Epithelial cell of proximal tubule (primary cell): ENCODE measurements at places on chromosomes 1 and 21.

- no peak for DNase-seq
Observed at GRCh38 chr1:208164609-208165008, 79.6 kb downstream of the PLXNA2 start.

- DNase-seq = no peak
Observed at GRCh38 chr1:115275216-115275615, 62.8 kb downstream of the NGF start.

DNA sequence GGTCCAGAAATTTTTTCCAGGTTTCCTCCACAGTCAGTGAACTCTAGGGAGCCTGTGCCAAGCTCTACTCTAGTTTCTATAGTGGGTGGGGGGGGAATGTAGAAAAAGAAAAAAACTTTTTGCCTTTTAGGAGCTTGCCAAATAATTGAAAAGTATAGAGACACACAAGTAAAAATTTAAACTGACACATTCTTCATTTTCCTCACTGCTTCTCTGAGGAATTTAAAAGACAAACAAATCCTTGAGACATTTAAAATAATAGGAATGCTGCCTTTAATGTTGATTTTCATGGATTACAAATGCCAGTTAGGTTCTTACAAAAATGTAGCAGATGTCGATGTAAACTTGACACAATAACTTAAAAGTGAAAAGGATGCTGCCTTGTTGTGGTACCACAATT lies 241.9 kb downstream of the DNM3 start:
- DNase-seq = no peak

DNA sequence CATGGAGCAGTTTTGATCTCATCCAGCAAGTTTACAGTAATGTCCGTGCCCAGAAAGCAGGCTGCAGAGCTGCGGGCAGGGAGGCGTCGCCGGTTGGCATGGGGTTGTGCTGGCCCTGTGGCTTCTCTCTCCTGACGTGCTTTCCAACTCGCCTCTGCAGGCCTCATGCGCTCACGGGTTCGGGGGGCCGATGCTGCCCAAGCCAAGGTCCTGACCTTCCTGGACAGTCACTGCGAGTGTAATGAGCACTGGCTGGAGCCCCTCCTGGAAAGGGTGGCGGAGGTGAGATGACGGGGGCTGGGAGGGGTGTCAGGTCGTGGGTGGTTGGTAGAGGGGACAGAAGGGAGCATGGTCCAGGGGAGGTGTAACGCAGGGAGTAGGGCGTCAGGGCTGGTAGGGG lies 176.1 kb downstream of the GALNT2 start:
- no peak for DNase-seq

DNA sequence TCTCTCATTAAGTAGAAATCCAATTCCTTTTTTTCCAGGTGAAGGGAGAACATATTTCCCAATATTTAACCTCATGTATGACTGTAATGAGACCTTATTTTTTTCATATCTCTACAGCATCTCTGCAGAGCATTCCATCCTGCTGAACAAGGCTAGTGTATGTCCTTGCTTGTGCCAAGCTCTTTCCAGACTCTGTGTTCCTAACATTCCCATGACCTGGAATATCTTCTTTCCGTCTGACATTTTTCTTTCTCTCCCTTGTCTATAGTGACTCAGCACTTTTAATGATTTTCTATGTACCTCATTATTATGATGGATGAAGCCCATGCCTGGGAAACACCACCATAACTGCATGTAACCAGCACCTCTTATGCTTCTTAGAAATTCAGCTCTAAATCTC lies 278.3 kb upstream of the NRIP1 start:
- no peak for DNase-seq

DNA sequence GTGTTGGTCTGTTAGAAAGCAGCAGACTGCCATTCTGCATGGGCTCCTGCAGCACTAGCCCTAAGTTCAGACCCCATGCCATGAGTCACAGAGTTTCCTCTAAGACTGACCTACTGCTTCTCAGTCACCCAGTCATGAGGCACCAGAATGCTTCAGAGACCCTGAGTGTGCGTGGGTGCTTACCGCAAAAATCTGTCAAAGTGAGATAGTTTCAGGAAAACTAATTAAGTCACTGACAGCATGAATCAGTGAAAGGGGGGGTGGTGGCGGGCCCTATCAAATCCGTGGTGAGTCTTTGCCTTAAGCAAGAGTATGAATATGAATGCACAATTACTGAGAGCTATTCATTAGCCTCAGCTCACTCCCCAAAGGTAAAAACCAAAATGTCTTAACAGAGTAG lies 98.1 kb downstream of the KCTD3 start:
- DNase-seq = peak; percentile 91

DNA sequence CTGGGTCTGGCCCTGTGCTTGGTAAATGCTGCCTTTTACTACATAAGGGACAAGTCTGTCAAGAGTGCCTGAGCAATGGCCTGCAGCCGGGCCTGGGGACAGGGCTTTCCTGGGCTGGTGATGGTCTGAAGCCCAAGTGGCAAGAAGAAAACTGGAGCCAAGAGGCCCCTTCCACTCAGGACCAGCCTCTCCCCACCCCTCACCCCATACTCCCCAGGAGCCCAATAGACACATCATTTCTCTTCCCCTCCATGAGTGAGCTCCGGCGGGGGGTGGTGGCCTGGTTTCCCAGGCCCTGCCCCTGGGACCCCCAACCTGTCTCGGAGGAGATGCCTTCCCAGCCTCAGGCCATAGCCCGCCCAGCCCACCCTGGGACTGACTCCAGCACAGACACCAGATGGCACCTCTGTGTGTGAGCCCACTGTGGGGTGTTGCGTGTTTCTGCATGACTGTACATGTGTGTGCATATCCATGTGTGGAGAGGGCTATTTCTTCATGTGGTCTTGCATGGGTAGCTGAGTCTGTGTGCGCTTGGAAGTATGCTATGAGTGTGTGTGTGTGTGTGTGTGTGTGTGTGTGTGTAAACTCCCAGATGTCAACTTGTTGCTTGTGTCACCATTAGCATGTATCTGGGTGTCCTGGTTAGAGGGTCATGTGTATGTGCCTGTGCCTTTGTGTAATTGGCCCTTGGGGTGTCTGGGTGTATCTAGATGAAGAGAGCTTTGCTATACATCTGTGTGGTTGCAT lies 14.3 kb upstream of the LRP8 start:
- no peak for DNase-seq

DNA sequence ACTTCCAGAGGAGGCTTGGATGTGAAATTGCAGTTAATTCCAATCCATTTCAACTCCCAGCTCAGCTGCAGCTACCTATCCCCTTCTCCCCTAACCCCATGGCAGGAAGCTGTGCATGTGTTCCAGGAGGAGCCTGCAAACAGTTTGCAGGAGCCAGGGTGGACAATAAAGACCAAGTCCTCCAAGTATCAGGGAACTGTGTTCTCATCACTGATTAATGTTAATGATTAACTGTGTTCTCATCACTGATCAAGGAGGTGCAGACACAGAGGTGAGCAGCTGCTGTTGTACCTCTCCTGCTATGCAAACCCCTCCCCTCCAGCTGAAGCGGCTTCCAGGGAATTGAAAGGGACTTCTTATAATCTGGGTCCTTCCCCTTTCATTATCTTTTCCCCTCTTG lies 19.2 kb downstream of the CLDN19 start:
- DNase-seq = peak; percentile 13

GRCh38 chr1:194776657-194777056 lies 1590.2 kb upstream of the B3GALT2 start:
- DNase-seq = no peak

GRCh38 chr1:157170677-157171515 lies 32.7 kb upstream of the ETV3 start:
- no peak for DNase-seq

DNA sequence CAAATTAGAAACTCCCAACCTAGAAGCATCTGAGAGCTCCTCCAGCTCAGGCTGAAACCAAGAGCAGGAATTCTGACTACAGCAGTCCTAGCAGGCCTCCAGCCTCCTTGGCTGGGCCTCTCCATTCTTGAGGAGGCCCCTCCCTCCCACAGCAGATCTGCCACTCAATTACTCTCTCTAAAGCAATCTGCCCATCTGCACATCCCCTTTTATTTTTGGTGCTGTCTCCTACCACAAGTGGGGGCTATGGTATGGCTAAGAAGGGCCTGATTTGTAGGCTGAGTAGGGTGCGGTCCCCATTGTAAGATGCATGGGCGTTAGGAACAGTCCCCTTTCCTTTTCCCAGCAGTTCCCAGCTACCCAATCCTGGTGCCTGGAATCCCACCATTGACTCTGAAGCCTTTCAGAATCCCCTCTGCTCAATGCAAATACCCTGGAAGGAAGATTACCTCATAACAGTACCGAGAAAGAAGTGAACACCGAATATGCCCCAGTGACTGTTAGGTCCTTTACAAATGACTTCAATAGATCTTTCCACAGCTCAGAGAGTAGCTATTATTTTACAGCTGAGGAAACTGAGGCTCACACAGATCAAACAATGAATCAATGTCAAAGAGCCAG lies 11.6 kb upstream of the TTC39A start:
- no peak for DNase-seq

DNA sequence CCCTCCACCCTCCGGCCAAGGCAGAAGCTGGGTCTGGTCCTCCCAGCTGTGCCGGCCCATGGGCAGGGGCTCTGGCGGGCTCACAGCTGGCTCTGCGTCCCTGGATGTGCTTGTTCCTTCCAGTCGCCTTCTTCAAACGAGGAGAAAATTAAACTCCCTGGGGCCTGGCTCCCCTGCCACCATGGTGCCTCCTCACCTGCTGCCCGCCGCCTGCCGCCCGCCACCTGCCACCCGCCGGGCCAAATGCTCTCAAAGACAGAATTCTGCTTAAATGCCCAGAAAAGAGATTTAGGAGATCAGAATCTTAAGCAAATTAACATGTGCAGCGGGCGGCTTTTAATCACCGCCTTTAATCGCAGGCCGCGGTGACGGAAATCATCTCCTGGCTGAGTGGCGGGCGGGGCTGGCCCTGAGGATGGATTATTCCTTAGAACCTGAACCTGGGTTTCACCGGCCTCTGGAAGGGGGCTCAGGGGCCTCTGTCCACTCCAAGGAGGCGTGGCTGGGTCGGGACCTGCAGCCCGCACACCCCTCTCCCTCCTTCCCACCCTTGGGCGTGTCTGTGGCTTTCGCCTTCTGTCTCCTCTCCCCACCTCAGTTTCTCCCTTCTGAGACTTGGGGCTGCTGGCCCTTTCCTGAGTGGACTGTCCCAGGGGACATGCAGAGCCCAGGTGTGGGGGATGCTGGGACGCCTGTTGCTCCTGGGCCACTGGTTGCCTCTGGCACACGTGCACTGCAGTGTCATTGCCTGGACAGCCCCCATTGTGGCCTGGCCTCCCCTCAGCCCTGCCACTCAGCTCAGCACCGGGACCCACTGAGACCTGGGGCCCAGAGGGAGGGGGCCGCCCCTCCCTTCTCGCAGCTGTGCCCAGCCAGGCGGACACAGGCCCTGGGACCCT lies 10.5 kb upstream of the PLCH2 start:
- no peak for DNase-seq

DNA sequence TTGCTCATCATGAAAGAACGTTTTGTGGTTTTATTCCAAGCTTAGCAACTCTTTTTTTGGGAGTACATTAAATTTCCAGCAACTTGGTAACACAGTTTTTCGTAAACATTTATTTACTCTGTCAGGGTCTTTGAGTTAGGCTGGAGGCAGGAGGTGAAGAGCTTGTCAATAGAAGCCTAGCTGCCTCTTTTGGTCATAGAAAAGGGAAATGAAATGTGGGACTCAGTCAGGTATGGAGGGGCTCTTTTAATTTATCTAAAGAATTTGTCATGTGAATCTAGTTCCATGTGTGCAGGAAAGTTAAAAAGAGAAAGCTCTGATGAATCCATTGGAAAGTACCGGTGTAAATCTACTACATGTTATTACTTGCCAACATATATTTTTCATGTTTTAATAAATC lies 45.9 kb upstream of the PRMT6 start:
- no peak for DNase-seq

DNA sequence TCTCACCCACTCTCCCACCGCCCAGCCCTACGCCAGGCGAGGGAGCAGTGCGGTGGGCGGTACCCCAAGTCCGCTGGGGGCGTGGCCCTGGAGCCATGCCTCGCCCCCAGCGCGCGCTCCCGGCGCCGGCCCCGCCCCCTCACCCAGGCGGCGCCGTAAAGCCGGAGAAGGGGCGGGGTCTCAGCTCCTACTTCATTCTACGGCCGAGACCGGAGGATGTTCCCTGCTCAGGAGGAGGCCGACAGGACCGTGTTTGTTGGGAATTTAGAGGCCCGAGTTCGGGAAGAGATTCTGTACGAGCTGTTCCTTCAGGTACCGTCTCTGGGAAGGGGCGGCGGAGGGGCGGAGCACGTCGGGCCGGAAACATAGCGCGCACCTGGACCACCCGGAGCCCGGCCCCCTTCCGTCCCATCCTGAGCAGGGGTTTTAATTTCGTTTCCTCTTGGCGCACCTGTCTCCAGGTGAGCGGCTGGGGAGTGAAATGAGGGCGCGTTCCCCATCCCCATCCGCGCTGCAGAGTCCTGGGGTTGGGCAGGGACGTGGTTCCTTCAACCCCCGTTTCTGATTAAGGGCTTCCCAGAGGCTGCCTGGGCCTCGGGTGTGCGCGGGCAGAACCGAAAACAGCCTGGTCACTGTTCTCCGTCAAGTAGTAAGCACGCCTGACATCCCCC lies at the start of gene RBM11:
TSS of gene RBM11 (plus strand) at position 187 of the 671 bp plus-strand sequence. CDS start at position 217, 30 bp downstream.
- no peak for DNase-seq

DNA sequence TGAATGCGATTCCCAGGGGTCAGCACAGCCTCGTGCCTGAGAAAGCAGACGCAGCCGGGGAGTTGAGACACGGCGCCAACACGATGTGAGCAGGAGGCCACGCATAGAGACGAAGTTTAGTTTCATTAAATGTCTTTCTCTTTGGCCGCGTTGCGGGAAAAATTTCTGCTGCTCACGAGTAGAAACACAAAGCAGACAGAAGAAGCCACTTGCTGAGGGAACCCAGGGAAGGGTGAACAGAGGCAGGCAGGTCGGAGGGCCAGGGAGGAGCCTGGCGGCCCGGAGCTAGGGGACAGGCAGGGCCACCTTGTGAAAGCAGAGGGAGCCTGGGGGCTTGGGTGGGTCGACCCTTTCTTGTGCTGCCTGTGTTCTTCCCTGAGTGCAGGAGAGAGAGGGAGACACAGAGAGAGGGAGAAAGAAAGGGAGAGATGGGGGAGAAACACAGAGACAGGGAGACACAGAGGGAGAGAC lies 33.2 kb downstream of the POFUT2 start:
- no peak for DNase-seq

GRCh38 chr21:35885942-35886541 lies 174.3 kb downstream of the SETD4 start:
- DNase-seq = no peak

DNA sequence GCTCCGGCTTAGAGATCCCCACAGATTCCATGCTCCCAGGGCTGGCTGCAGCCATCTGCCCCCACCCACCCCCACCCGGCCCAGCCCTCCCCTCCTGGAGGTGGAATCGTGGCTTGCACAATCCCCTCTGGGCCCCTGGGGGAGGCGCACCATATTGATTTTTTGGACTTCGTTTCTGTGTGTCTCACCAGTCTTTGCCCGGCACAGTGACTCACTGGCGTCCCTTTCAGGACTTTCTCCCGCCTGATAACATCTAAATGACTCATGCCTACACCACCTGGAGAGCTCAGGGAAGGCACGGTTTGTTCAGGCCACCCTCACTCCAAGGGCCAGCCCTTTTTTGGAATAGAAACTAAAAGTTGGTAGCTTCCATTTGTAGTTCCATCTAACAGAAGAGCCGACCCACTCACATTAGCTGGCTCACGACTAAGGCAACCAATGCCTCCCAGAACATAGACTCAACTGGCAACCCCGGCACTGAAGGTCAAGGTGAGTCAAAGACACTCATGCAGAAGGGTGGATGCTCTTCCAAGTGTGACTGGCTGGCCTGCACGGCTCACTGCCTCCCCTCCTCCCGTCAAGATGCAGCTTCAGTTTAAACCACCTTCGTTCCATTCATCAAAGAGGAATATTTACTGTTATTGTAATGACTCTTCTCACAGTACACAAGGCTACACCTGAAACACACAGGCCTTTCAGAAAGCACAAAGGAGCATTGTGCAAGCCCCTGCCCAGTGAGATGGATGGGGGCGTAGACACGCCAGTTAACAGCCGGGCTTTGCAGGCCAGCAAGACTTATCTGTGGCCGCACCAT lies 18.1 kb upstream of the ETS2 start:
- DNase-seq = peak; percentile 64
